Prostate gland (tissue), 2 donors: ENCODE measurements at places on chromosomes 2 and 18. TPM values are rescaled to one million over a fixed set of nuclear protein-coding genes. Genes with fewer than 3 reads are reported as not detected.

ECEL1 gene
- total RNA-seq, result 0.82 TPM

GRCh38 chr18:37662546-37663339 lies 97.1 kb upstream of the CELF4 start:
- H3K27ac ChIP-seq, result no peak overlapping the region
- H3K27me3 ChIP-seq, result no peaks in the 10 kb centered on the region
- H3K4me1 ChIP-seq, result no peaks in the 10 kb centered on the region
- H3K4me3 ChIP-seq, result no peak overlapping the region

SKOR2 gene
- total RNA-seq, result not detected

PRPF40A gene
- total RNA-seq, result 97.9 TPM

DQX1 gene
- total RNA-seq, result not detected

DNA sequence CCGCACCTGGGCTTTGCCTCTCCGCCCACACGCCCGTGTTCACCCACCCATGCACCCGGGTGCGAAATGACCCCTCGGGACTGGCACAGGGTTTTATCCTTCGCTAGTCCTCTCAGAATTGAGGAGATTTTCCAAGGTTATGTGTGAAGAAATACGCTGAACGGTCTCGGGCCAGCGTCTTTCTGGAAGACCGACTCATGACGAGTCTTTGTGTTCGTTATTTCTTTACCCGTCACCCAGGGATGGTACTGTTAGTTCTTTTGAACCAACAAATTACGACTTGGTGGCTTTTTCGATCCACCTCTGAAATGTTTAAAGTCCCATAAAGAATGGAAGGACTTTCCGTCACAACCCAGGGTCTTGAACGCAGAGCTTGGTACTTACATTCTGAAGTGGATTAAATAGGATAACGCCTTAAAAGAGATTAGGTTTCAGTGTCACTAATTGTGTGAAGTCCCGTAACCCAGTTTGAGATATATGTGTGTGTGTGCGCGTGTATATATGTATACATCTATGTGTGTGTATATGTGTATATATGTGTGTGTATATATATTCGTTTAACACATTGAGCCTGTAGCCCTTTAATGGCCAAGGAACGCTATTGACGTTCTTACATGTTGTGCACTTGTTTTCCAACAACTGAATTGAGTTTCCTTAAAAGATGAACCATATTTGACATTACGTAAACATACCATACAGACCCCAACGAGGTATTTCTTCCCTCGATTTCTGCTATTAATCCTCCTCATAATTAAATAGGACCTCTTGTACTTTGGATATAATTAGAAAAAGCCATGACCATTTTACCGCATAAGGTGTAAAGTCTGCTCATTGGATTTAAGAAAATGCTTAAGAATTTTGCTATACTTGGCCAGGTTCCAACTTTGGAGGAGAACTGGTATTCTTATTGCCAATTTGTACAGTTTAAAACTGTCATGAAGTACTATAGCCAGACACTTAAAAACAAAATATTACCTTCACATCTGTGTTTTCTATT lies 889 bp downstream of the ZC3H15 start:
- H3K27me3 ChIP-seq, result no peaks in the 10 kb centered on the region
- H3K4me1 ChIP-seq, result no peaks in the 10 kb centered on the region
- peak overlapping the region; percentile 84 for H3K4me3 ChIP-seq
- no peak for DNase-seq
- H3K36me3 ChIP-seq, result no peaks in the 10 kb centered on the region

GRCh38 chr2:200435379-200435778 lies 74.5 kb downstream of the KCTD18 start:
- no peak for DNase-seq
- H3K36me3 ChIP-seq, result no peaks in the 10 kb centered on the region
- H3K4me1 ChIP-seq, result no peaks in the 10 kb centered on the region
- H3K27me3 ChIP-seq, result no peaks in the 10 kb centered on the region

DNA sequence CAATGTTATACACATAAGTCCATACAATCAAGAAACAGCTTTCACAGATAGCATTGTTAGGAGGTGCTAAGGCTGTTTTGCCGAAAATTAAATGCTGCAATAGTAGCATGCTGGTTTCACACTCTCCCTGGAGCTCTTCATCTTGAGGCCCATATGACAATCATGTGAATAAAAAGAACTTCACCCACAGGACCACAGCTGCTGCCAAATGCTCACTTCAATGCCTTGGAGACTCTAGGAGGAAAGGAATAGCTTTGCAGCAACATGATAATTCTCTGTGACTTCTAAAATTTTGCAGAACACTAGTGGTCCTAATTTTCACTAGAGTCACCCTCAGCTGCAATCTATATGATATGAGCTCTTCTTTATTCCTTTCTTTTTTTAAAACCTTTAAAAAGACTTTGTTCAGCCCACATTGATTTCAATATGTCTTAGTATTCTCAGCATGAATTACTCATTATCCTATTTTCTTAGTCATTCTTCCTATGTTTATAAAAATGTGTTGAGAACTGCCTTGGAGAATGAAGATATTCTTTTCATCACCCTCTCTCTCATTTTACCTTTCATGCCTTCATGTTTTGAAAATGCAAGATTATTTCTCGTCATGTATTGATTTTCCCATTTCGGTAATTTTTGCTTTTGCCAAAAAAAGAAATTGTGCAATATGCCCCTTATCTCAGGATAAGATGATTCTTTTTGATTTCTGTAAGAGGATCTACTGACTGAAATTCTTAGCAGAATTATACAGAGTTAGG lies 108.2 kb downstream of the PDE1A start:
- H3K4me3 ChIP-seq, result no peak overlapping the region
- no peak for DNase-seq
- H3K36me3 ChIP-seq, result no peaks in the 10 kb centered on the region
- no peak overlapping the region for H3K27ac ChIP-seq
- H3K4me1 ChIP-seq, result no peaks in the 10 kb centered on the region
